NCI-H1694 (cell line): ENCODE measurements at places on chromosomes 1 and 21.

- DNase-seq = no peak
Measured at GRCh38 chr1:231232870-231233734, 7.9 kb upstream of the GNPAT start.

DNA sequence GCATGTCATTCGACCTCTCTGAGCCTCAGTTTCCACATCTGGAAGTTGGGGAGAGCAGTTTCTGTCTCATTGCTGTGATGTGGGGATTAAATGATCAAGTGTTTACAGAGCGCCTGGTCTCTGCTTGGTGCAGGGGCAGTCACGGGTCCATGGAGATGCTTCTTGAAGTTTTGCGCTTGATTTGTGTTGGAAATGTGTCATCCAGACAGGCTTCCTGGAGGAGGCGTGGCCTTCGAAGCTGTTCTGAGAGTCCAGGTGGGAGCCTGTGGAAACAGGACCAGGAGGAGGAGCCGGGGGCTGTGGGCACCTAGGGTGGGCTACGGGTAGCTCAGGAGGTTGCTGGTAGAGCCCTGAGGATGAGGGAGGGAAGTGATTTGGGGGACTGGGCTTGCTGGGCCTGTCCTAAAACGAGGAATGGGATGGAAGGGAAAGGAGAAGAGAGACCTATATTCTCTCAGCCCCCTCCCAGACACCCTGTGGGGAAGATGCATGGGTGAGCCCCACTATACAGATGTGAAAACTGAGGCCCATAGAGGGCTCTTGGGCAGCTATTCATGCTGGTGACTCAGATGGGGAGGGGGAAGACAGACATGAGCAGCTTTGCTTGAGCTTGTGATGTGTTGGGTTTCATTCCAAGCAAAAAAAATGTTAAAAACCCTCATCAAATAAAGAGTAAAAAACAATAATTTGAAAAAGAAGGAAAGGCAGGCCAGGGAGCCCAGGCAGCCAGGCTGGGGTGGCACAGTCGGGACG is 107.2 kb upstream of the WNT4 start:
- no peak for DNase-seq

DNA sequence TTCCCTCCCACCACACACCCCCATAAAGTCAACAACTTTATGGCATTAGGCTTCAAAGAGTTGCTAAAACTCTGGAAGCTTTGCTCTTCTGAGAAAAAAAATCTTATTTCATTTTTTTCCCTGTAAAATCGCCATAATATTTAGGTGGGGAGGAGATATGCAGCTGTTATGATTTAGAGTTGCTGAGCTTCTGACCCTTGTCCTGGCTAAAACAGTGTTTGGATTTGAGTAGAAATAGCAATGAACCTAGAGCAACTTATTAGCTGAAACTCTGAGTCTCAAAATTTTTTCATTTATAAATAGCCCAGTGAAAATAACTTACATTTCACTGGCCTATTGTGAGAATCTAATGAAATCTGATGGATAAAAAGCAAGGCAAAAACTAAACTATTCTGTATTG is 482.8 kb upstream of the NFIA start:
- no peak for DNase-seq

DNA sequence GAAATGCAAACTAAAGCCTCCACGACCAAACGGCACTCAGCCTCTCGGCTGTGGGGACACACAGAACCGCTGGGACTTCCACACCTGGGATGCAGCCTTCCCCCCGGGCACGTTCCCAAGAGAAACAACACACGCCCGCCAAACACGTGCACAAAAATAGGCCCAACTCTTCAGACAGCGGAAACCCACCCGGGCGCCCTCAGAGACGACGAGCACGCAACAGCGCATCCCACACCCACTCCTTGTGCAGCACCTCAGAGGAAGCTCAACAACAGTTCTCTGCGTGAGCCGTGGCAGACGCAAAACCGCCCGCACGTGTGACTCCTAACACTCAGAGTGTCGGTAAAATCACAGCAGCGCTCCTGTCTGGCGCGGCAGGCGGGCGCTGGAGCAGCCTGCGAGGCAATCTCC is 5.3 kb downstream of the C1orf159 start:
- DNase-seq = no peak

DNA sequence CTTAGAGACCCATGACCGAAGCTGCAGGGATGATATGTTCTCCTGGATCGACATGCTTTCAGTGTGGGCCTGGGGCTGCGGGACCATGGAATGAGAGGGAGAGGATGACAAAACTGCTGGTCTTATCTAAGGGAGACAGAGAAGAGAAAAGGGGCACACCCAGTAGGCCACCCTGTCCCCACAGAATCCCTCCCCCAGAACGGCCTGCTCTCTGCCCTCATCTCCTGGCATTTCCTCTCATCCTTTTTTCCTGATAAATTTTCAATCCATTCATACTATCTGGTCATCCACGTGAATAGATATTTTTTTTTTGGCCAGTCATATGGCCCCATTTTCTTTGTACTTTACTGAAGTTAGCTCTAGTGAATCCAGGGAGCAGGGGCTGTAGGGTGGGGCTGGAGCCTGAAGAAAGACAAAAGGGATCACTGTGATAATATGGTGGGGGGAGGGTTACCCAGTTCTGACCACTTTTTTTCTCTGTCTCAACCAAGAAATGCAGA is at the start of gene PKLR:
Gene PKLR (minus strand): TSS at position 97 of the 500 bp plus-strand sequence. CDS start 43 bp downstream, at position 54.
- no peak for DNase-seq

GRCh38 chr1:206555473-206555935 is 48.2 kb downstream of the RASSF5 start:
- DNase-seq = no peak

GRCh38 chr1:222749927-222750326 is 12.9 kb downstream of the FAM177B start:
- DNase-seq = no peak

DNA sequence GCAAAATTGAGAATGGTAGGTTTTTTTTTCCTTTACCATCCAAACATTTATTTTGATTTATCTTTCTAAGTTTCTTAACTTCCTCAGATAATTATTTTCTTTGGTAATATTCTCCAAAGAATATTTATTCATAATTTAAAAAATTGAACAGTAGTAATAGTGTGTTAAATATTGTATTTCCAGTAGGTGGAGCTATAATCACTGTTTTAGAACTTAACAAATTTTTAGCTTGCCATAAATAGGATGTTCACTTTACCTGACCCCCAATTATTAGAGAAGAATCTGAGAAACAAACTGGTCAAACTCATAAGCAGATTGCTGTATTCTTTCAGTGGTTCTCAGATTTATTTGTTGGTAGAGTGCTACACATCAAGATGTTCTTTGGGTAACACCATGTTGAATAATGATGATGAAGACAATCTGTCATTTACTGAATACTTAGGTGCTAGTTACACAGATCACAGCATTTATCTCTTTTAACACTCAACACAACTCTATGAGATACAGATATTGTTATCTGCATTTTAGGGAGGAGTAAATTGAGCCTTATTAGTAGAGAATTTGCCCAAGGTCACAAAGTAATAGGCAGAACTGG is 82.4 kb upstream of the GPR88 start:
- no peak for DNase-seq

- DNase-seq = no peak
Measured at GRCh38 chr1:218751208-218751948, 406.2 kb downstream of the TGFB2 start.

- DNase-seq = no peak
Measured at GRCh38 chr21:24310788-24311187, 1296.5 kb downstream of the MRPL39 start.

GRCh38 chr1:64882574-64883255 is 83.6 kb downstream of the JAK1 start:
- DNase-seq = no peak

DNA sequence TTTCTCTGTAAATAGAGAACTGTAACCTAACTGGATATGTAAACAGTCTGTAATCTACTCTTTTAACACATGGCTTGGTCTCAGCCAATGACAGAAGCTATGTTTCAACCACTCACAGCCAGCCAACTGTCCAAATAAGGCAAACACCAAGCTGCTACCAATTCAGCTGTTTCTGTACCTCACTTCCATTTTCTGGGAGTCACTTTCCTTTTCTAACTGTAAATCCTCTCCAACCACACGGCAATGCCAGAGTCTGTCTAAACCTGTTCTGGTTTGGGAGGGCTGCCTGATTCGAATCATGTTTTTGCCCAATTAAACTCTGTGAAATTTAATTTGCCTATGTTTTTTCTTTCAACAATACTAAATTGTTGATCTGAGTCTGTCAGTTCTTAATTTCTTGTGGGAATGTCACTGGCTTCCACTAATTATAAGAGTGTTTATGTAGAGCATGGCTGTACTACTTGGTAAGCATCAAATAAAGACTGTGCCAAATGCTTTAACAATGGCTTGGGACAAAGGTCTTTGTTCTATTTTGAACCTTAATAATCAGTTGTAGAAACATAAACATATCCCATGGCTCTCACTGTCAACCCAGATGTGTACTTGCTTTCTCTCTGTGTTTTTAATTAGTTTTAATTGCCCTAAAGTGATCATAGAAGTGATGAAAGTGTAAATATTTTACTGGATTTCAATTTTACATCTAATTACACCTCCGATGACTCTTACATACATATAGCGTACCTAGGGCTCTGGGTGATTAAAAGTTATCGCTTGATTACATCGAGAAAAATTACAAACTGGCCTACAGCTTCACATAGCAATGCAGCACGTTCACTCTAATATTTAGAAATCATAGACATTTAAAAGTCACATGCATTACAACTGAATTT is 1144.6 kb upstream of the TMPRSS15 start:
- no peak for DNase-seq

- no peak for DNase-seq
Measured at GRCh38 chr1:8407652-8408051, 89.7 kb downstream of the SLC45A1 start.

GRCh38 chr1:119327094-119327449 is 41.5 kb upstream of the HAO2 start:
- no peak for DNase-seq

DNA sequence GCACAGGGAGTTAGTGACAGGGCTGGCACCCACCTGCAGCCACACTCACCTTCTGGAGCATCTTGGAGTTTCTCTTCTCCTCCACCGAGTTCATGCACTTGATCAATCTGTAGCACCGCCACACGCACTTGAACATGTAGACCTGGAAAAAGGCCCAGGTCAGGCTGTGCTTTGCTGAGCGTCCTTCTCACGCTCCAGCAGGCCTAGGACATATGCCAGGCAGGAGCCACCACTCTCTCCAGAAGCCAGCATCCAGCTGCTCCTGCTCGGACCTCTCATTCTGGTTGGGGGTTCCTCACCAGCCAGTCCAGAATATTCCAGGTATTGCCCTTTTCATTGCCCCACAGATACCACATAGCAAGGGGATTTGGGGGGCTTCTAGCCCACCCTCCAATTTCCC is 11.7 kb upstream of the MATN1 start:
- DNase-seq = peak; percentile 36

- DNase-seq = no peak
Measured at GRCh38 chr1:92461364-92462097, 25.2 kb downstream of the GFI1 start.

DNA sequence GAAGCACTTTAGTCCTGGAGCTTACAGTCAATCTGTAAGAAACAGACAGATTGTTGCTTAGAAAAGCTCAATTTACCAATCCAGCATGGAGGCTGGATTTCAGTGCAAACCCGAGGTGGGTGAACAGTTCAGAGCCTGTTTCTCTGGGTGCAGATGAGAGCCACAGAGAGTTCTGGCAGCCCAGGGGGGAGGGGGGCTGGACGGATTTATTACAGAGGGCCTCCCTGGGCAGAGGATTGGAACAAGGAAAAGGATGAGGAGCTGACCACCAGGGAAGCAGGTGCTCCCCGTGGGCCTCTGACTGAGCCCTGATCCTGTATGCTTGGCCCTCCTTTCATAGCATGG is 38.0 kb upstream of the EPS8L3 start:
- no peak for DNase-seq

GRCh38 chr21:34289856-34290255 is 74.0 kb upstream of the KCNE2 start:
- no peak for DNase-seq

GRCh38 chr1:94806441-94806871 is 13.7 kb upstream of the SLC44A3 start:
- peak; percentile 96 for DNase-seq

DNA sequence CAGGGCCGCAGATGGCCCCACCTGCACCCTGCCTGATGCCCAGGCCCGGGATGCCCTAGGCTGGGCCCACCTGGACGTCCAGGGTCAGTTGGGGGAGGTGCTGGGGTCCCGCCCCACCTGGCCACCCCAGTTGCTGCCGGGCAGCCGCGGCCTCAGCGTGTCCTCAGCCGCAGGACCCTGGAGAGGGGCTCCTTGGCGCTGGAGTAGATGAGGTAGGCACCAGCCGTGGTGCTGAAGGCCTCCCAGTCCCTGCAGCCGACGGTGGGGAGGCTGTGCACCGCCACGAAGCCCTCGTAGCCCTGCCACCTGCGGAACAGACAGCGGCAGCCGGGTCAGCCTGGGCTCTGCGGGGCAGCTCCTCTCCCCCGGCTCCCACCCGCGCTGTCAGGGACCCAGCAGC is 40.4 kb downstream of the KRTAP10-1 start:
- DNase-seq = no peak

- DNase-seq = no peak
Measured at GRCh38 chr1:50913954-50914353, 46.1 kb downstream of the FAF1 start.

GRCh38 chr1:208595236-208595635 is 351.1 kb upstream of the PLXNA2 start:
- DNase-seq = no peak

GRCh38 chr1:78383923-78384322 is 106.9 kb upstream of the PTGFR start:
- DNase-seq = no peak

- no peak for DNase-seq
Measured at GRCh38 chr1:59427784-59428183, 130.9 kb downstream of the FGGY start.

DNA sequence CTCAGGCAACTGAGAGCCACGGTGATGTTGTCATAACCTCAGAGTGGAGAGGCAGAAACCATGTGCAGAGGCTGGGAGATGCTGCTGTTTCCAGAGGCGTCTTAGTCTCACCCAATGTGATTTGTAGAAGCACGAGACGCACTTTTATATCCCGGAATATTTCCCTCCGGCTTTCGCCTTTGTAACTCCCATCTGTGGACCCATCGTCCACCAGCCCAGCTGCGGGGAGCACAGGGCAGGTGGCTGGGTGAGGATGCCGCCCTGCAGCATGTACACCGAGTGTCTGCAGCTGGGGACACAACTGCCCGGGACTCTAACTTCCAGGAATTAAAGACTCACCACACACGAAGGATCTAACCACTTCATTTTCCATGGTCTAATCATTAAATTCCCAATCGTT is 43.5 kb downstream of the UBASH3A start:
- no peak for DNase-seq

DNA sequence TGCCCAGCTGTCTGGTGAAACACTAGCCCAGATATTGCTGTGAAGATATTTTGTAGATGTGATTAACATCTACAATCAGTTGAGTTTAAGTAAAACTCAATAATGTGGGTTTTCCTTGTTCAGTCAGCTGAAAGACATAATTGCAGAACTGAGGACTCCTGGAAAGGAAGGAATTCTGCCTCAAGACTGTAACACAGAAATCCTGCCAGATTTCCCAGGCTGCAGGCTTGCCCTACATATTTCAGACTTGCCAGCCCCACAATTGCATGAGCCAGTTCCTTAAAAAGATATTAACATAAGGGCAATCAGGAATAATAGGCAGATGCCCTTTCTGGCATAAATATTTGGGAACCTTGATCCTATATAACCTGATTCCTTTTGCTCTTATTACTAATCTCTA is 14.2 kb upstream of the NIBAN1 start:
- DNase-seq = no peak

- DNase-seq = no peak
Measured at GRCh38 chr1:45272913-45273371, 53.8 kb upstream of the HPDL start.

GRCh38 chr1:83900524-83900923 is 98.4 kb downstream of the TTLL7 start:
- DNase-seq = no peak
